ENCODE measurements at places on chromosomes 2 and 18.

- DNase-seq, result no peak
Measured at GRCh38 chr18:64707052-64707451, 558.2 kb upstream of the LINC00305 start.

DNA sequence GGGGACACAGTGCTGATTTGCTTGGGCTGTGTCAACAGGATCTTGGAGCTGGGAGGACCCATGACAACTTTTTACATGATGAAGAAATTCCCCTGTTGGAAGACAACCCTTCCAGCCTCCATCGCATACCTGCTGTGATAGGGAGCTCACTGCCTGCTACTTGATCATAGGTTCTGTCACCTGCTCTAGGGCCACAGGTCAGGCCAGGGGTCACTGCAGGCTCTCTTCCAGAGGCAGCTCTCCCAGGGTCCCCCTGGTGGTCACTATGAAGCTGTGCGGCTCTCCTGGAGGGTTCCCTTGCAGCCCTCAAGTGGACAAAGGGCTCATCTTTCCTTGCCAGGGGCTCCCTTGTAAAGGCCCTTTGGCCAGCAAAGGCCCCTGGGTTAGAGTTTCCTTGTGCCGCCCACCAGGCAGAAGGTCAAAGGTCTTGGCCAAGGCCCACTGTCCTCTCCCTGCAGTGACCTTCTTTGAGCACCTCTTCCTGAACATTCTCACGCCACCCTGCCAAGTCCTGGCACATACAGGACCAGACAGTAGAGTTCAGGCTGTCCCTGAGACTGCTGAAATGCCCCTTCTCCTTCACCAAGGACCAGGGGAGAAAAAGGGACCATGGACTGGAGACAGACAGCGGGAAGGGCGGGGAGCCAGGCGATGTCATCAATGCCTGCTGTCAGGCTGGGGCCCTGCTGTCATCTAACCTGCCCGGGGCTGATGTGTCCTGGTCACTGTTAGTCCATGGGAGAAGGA is 345.1 kb downstream of the DYSF start:
- no peak for DNase-seq

- DNase-seq, result peak; percentile 22
Measured at GRCh38 chr18:10122988-10123950, 209.5 kb downstream of the VAPA start.

GRCh38 chr2:14631406-14632040 is 994 bp upstream of the LRATD1 start:
- DNase-seq, result no peak

DNA sequence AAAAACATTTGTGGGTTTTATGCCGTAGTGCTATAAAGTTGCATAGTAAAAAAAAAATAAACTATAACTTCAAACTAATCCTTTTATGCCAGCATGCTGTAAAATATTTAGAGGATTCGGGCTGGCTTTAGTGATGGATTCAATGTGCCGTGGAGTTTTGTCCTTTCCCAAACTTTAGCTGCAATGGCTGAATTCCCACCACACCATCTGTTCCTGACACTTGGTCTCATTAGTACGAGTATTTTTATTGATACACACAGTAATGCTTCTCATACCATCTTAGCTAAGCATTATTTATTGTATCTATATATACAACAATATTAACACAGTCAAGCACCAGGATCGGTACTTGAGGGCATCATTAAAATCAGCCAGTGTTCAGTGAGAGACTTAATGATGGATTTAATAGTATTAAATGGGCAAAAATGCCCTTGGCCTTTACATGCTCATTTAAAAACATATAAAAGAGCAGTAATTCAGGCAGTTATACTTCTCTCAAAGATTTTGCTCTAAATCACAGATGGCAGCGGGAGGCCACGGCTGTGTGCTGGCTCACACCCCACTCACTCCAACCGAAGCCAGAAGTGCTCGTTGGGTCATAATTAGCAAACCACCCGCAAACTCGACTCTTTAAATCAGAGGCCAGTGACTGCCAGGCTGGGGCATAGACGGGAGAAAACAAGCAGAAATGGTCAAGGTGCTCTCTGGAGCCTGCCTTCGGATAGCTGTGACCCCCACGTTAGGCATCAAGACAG is 297.0 kb upstream of the REV1 start:
- DNase-seq, result no peak

- DNase-seq, result no peak
Measured at GRCh38 chr18:73462092-73462491, 594.3 kb upstream of the NETO1 start.

DNA sequence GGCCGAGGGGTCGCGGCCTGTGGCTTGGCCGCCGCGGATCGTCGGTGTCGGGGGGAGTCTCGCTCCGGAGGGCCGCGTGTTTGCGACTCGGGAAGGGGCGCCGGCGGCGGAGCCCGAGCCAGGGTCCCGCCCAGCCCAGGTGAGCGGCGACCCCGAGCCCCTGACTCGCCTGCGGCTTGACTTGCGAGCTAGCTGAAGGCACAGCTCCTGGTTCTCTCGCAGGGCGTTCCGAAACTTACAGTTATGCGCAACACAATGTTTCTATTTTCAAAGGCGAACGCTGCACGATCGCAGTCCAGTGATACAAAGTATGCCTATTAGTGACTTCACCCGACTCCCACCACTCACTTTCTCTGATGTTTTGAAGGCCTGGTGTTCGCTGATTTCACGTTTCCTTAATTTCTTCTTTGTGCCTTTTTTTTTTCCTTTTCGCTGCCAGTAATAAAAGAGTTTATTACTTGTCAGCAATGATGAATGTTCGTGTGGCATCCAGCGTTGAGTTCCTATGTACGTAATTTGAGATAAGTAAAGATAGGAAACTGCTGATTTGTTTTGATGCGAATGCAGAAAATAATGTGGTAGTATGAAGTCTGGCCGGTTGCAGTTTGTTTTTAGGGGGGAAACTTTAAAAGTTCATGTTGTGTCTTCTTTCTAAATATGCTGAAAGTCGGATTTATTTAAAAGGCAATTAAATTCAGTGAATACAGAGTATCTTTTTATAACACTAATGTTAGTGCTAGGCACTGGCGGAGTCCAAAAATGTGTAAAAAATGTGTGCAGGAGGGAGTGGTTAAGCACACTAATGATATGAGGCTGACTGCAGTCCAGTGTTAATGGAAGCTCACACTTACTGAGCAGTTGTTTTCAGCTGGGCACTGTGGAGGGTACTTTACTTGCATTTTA is 706 bp downstream of the UBXN2A start:
- DNase-seq, result no peak

GRCh38 chr18:67218556-67218955 is 298.0 kb downstream of the DSEL start:
- no peak for DNase-seq

All from epithelial cell of prostate (primary cell).